Stimulated activated CD4-positive, alpha-beta T cell treated with anti-CD3 and anti-CD28 coated beads, Interleukin-1b, Interleukin-23, amount 100 ng/mL, for 24 hours (primary cell): ENCODE measurements at places on chromosomes 4 and X.

- no peak for DNase-seq
These were observed 163.0 kb downstream of the EFNB1 start for GRCh38 chrX:68991691-68992345.

DNA sequence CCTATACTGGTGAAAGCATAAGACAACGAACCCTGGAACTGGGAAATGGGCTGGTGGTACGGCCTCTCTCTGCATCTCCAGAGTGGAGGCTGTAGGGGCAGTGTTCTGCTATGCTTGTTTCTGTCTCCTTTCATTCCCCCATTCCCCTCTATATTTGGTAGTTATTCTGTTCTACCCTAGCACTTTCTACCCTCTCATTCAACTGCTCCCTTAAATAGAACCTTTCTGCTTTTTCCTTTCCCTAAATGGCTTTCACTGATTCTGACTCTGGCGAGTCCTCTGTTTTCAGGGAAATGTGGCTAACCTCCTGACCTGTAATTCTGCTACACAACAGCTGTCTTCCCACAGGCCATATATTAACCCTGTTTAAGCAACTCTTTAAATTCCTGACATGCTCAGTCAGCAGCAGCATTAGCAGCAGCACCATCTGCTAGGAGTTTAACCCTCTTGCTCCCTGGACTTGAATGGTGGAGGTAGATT lies 94.2 kb downstream of the CXCL13 start:
- DNase-seq, result no peak

- no peak for DNase-seq
These were observed 111.0 kb downstream of the ASB9 start for GRCh38 chrX:15158736-15159406.

DNA sequence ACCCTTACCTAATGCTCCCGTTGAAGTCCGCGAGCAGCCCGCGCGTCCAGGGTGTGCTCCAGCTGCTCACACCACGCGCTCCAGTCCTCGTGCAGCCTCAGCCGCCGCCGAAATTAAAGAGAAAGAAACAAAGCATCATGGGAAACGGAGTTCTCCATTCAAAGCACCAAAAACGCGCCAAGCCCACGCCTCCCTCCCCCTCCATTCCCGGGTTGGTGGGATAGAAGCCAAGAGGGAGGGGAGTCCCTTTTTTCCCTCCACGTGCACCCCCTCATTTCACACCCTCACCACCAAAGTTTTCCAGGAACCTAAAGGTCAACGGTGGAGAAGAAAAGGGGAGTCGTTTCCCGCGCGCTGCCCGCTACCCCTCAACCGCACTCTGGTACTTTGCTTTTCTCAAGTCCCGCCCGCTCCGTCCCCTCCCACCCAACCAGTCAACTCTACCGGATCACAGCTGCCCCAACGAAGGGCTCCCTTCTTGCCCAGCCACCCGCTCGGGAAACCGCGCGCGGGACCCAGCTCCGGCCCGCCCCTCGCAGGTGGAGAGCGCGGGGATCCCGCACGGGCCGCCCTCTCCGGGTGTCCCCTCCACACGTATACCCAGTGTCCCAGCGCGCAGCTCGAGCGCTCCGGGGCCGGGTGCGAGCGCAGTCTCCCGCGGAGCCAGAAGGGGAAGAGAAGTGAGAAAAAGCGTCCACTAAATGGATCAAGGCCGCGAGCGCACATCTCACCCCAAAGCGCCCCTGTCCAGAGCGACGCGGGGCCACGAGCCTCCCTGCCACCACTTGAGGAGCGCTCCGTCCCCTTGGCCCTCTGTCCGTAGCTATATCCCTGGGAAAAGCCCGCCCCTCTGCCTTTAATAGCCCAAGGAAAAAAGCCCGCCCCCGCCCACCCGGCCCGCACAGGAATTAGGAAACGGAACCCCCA lies 65.1 kb upstream of the CCDC160 start:
- no peak for DNase-seq

DNA sequence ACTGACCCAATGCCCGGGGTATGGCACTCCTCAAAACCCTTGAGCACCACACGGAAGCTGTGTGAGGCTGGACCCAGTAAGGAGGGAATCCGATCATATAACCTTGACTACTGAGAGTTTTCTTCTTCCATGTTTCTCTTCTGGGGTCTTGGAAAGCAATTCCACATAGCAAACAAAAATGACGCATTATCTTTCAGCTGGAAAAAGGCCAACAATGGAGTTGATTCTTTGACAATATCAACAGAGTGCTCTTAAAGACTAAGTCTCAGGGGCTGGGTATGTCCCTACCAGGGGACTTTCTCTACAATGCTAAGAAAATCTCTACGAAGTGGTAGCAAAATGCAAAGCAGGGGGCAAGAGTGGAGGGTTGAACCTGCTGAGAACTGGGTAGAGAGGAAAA lies 188.6 kb downstream of the NSUN7 start:
- DNase-seq, result no peak

GRCh38 chr4:98932539-98932938 lies 3.6 kb upstream of the EIF4E start:
- no peak for DNase-seq

- no peak for DNase-seq
These were observed 20.6 kb downstream of the ARL13A start for GRCh38 chrX:100990139-100990538.

- no peak for DNase-seq
These were observed 126.9 kb downstream of the PDE5A start for GRCh38 chr4:119501740-119502139.

DNA sequence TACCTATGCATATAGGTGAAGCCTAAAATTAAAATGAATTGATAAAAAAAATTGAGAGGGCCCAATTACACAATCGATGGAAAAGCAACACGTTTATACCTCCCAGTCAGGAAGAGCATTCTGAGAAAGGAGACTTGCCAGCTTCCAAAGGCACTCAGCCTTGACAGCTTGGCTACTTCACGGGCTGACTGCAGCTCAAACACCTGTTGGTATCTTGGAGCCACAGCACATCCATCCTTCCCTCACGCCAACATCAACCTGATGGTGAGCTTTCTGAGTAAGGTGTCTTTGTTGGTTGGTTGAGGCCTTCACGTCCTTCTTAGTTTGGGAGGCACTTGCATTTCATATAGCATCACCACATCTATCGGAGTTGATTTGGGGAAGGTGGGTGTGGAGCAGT lies 598.9 kb upstream of the DIPK2B start:
- no peak for DNase-seq

GRCh38 chr4:56197387-56197786 lies 189.9 kb downstream of the AASDH start:
- no peak for DNase-seq

- DNase-seq, result no peak
These were observed 298.7 kb upstream of the EMCN start for GRCh38 chr4:100816436-100817045.

- DNase-seq, result no peak
These were observed 1.4 kb downstream of the AREG start for GRCh38 chr4:74446193-74446868.

GRCh38 chr4:129337228-129337620 lies 241.3 kb downstream of the C4orf33 start:
- DNase-seq, result no peak
